ENCODE measurements at places on chromosomes 16 and 17. TPM values are rescaled to one million over a fixed set of nuclear protein-coding genes. Genes with fewer than 3 reads are reported as not detected.

Gene KATNIP
- total RNA-seq = 12.7 TPM

Gene SLFN12
- total RNA-seq = 86.5 TPM

Gene C17orf107
- total RNA-seq = 1.3 TPM

Gene ACTG1
- 11,034 TPM for total RNA-seq

Gene HBZ
- not detected for total RNA-seq

Gene ASGR2
- not detected for total RNA-seq

Gene AOC2
- 0.46 TPM for total RNA-seq

Gene SOCS7
- total RNA-seq = 7.6 TPM

Gene RCVRN
- not detected for total RNA-seq

Gene STH
- total RNA-seq = not detected

Gene ITGB3
- 68.9 TPM for total RNA-seq

Gene UNC13D
- 3.8 TPM for total RNA-seq

Gene ZNF213
- 3.5 TPM for total RNA-seq

Gene CDK5R1
- total RNA-seq = 1.4 TPM

Gene RUNDC3A
- not detected for total RNA-seq

Gene RGS11
- 0.97 TPM for total RNA-seq

Gene TP53TG3
- total RNA-seq = not detected

Gene RPAIN
- total RNA-seq = 80.9 TPM

Gene MMP25
- under 0.01 TPM for total RNA-seq

Gene PDE6G
- total RNA-seq = 0.76 TPM

Gene MNT
- total RNA-seq = 1.4 TPM

Gene PRR15L
- not detected for total RNA-seq

Gene ZFPM1
- 0.97 TPM for total RNA-seq

Gene FBXO39
- 0.61 TPM for total RNA-seq

Gene FLII
- total RNA-seq = 345 TPM

Gene MT1E
- 18.5 TPM for total RNA-seq

Gene TRAF7
- total RNA-seq = 79.5 TPM

Gene MYH1
- not detected for total RNA-seq

Gene CCL18
- not detected for total RNA-seq

Gene KRT36
- not detected for total RNA-seq

Gene CCL17
- total RNA-seq = not detected

Gene C1QL1
- total RNA-seq = not detected

Gene HOXB9
- total RNA-seq = 0.76 TPM

Gene CAVIN1
- 669 TPM for total RNA-seq

Gene SGCA
- total RNA-seq = not detected

Gene PABPN1L
- not detected for total RNA-seq

Gene HEXIM1
- 7.1 TPM for total RNA-seq

Gene KRT20
- not detected for total RNA-seq

Gene CCL1
- total RNA-seq = not detected

Gene RNF222
- not detected for total RNA-seq

Gene ZNF385C
- not detected for total RNA-seq

Gene CPD
- total RNA-seq = 70.2 TPM

Gene RPGRIP1L
- total RNA-seq = 12.0 TPM

Measured in epithelial cell of umbilical artery (primary cell).